A673 (cell line): ENCODE measurements at places on chromosomes 1 and 21.
A peak's percentile ranks its signal among the peaks of the same experiment; 100 is the strongest.

DNA sequence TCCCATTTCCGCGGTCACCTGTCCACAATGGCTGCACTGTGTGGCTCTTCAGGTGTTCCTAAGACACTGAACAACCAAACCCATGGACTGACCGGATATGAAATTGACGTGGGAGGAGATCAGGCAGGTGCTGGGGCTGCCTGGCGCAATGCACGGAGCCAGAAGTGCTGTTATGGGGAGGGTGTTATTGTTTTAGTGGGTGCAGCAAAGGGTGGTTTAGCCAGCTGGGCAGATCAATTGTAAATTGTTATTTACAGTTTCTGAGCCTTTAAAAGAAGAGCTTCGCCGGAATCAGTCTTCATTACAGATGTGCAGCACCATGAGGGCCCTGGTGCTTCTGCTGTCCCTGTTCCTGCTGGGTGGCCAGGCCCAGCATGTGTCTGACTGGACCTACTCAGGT, at the start of gene CA6:
Gene CA6, plus strand, starts transcription at position 301 of the 400 bp plus-strand sequence. Its CDS starts 19 bp downstream, at position 320.
- no peak for DNase-seq

DNA sequence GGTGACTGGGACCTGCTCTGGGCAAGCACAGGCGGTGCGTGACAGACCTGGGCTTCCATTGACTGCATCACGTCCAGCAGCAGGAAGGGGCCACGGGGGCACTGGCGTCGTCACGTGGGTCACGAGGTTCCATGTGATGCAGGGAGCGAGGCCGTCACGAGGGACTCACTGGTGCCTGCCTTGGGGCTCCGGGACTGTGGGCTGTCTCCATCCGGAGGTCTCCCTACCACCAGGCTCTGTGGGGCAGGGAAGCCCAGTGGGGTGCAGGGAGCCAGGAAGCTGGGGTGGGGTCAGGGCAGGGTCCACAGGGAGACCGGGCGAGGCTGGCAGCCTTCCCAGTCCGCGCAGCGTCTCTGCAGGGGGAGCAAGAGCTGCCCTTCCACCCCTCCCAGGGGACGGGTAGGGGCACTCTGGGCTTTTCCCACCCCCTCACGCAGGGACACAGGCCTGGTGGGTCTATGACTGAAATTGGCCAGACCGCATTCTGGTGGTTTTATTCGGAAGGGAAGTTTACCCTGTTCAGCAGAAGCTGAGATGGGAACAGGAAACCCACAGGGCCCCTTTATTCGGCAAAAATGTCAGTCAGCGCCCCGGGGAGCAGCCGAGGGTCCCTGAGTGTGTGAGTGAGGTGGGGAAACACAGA, 416 bp upstream of the TNFRSF14 start:
- DNase-seq, result no peak

- DNase-seq, result no peak
Observed at GRCh38 chr1:180954801-180955165, 42.1 kb downstream of the KIAA1614 start.

GRCh38 chr1:11078631-11079030, 18.8 kb upstream of the SRM start:
- no peak for DNase-seq

- peak; percentile 24 for DNase-seq
Observed at GRCh38 chr1:232629250-232630046, 485 bp downstream of the SIPA1L2 start.

GRCh38 chr1:236545621-236546169, 21.9 kb downstream of the LGALS8 start:
- no peak for DNase-seq

DNA sequence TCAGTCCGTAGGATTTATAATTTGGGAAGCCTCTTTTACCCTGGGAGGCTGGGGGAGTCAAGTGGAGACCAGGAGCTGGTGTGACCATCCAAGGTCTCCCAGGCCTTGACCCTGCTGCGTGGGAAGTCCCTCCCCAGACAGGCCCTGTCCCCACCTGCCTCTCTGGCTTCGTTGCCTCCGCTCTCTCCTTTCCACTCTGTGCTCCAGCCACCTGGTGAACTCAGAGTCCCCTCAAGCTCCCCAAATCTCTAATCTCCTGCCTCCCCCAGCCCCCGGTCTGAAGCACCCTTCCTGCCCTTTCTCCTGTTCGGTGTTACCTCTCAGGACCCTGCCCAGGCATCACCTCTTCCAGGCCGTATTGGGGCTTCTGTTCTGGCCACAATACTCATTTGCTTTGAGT, 27.9 kb downstream of the CDCP2 start:
- DNase-seq, result no peak

GRCh38 chr1:6108937-6109614, 63.4 kb downstream of the KCNAB2 start:
- peak; percentile 77 for DNase-seq

GRCh38 chr1:78334952-78335351, 155.8 kb upstream of the PTGFR start:
- no peak for DNase-seq

GRCh38 chr1:26833432-26834405, 7.2 kb downstream of the ZDHHC18 start:
- DNase-seq, result no peak

- DNase-seq, result no peak
Observed at GRCh38 chr1:53122961-53123413, 19.5 kb downstream of the SLC1A7 start.

DNA sequence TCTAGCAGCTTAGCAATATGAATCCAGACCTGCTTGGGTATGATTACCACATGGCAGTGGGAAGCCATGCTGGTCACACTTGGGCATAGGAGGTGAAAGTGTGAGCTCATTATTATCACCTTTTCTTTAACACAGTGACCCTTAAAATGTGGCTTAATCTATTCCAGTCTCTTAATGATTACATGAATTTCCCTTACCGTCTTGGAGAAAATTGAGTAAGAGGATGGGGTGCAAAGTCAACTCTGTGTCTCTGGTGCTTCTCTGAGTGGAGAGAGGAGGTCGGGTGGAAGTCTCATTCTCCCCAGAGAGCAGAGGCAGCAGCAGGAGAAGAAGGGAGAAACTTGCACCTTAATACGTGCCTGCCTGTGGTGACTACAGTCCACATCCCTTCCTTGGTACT, 91.3 kb downstream of the FGGY start:
- no peak for DNase-seq

GRCh38 chr1:173666646-173667045, 3.0 kb downstream of the ANKRD45 start:
- no peak for DNase-seq

DNA sequence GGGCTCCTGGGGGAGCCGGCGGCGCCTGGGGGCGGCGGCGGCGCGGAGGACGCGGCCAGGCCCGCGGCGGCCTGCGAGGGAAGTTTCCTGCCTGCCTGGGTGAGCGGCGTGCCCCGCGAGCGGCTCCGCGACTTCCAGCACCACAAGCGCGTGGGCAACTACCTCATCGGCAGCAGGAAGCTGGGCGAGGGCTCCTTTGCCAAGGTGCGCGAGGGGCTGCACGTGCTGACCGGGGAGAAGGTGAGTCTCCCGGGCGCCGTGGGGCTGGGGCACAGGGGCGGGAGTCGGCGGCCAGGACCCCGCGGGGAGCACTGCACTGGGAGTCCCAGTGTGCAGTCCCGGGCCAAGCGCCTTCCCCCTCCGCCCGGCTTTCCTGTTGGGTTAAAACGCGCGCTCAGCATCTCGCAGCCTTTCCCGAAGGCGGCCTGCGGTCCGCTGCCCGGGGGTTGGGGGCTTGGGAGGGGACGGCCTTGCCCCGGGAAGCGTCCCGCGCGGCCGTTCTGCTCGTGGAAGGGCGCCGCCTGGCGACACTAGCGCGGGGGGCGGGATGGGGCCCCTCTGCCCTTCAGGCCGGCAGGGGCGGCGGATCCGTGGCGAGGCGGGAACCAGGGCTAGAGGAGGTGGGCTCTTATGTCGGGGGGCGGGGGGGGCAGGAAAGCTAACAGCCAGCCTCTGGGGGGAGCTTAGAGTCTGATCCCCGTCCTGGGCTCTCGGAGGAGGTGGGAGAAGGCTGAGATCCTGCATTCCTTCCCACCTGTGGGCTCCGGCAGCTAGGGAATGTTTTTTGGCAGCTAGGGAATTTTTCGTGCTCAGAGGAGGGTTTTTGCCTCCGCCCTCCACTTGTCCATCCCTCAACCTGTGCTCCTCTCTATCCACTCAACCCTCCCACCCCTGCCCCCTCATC, 1.1 kb downstream of the HUNK start:
- DNase-seq, result peak; percentile 43

DNA sequence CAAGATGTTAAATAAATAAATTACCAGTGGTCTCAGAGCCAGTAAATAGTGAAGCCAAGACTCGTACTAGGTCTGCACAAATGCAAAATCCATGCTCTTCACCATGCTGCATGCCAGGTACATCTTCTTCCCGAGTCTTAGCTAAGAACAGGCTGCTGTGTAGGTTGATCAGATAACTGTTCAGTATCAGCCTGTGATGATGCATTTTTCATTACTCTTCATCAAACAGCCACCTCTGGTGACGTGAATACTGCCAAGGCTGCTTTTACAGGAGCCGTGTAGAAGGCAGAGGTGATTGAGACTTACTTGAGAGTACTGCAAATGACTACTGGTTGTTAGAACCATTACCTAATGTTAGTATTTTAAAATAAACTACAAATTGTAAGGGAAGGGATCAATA, 39.3 kb upstream of the HOOK1 start:
- DNase-seq, result no peak

DNA sequence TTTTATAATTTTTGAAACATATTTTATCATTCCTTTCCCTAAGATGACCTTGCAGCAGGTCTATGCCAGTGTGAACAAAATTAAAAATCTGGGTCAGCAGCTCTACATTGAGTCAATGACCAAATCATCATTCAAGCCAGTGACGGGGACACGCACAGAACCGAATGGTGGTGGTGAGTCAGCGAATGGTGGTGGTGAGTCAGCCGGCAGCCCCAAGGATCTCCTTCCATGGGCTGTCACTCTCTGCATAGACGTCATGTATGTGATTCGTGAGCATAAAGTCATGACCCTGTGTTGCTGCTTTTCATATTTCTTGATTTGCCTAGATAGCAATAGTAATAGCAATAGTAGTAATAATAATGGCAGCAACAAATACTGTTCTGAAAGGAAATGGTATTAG, 26.3 kb downstream of the PER3 start:
- DNase-seq, result peak; percentile 29

DNA sequence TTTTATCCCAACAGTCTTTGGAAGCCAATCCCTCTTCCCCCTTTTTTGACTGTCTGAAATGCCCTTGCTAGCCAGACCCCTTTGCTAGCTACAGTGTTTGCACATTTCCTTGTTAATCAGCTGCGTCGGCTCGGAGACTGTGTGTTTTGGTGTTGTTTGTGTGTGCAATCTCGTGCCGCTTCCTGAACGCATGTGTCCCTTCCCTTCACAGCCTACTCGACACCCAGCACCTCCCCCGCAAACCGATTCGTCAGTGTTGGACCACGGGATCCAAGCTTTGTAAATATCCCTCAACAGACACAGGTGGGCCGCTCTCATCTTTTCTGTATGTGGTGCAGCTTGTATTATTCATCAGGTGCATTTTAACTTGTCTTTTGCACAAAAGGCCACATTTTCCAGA, 298.7 kb downstream of the TM2D1 start:
- DNase-seq, result no peak

- DNase-seq, result no peak
Observed at GRCh38 chr1:219365451-219365850, 191.8 kb downstream of the LYPLAL1 start.

DNA sequence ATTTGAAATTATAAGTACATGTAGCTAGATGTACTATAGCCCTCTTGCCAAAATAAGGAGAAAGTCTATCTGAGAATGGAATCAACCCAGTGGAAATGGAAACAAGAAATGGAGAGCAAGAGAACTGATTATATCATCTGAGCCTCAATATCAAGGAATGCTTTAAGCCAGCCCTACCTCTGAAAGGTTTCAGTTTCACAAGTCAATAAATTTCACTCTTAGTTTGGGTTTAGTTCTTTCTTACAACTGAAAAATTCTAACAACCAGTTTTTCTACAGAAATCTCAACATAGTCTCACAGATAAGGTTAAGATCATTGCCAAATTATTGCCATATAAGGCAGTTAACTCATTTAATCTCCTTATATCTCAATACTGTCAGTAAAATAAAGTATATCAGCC, 80.0 kb downstream of the EPS15 start:
- no peak for DNase-seq

DNA sequence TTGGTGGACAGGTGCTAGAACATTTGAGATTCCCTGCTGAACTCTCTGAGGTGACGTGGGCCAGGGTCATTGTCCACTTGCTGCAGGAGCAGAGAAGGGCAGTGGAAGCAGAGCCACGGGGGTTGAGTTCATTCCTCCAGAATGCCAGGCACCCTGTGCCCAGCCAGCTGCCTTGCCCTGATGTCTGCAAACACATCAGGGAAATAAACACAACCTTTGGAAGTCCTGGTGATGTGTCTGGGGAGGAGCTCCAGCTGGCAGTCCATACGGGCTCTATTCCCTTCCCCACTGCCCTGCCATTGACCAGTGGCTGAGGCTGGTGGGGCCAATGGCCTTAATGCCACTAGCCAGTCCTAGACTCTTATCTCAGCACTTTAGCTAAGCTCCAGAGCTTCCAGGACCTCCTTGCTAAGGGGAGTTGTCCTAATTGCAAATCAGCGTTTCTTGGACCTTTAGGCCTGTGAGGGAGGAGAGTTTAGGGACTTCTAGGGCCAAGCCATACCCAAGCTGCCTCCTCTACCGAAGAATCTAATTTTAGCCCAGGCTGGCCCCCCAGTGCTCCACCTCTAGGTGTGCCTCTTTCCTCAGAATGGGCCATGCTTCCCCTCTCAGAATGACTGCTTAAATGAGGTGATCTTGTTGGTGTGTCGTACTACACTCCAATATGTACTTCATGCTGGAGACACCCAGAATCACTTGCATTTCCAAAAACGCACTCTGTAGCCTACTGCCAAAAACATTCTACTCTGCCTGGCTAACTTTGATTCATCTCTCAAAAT, 25.9 kb upstream of the MFSD2A start:
- no peak for DNase-seq

DNA sequence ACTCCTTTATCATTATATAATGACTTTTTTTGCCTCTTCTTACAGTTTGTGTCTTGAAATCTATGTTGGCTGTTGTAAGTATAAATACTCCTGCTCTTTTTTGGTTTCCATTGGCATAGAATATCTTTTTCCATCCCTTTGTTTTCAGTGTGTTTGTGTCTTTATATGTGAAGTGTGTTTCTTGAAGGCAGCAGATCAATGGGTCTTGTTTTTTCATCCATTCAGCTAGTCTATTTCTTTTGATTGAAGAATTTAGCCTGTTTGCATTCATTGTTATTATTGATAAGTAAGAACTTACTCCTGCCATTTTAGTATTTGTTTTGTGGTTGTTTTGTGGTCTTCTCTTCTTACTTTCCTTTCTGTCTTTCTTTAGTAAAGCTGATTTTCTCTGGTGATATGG, 322.8 kb downstream of the PLA2G4A start:
- DNase-seq, result no peak

- DNase-seq, result no peak
Observed at GRCh38 chr21:34261841-34262468, 101.9 kb upstream of the KCNE2 start.

DNA sequence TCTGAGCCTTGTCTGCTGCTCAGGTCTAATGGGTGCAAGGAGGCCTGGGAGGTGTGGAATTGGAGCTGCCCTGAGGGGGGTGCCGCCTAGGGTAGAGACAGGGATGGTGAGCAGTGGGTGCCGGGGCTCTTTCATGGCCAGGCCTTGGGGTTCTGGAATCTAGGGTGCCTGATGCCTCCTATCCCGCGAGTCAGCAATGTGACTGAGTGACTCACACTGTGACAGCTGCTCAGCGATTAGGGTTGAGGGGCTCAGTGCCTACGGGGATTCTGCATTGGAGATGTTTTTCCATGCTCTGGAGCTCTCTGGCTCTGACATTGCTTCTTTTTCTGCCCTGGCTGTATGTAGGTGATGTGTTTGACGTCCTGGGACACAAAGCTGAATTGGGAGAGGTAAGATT, 16.8 kb downstream of the ATP8B2 start:
- DNase-seq, result no peak
